ENCODE measurements at places on chromosomes 6 and 20.

DNA sequence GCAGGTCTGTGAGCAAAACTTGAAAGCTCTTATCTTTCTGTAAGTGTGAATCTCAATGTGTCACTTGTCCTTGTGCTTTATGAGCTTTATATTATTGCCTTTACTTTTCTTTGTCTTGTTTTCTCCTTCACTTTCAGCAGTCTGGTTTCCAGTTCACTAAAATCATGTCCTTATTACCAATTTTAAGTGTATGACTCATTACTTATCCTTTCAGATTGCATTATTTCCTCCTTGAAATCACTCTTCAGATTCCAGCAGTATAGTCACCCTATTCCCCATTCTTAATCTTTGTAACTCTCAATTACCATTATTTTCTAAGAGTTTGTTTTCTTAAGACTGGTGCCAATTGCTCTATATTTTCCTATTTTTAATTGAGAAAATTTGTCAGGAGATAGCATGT, 117.4 kb upstream of the GRIK2 start:
- DNase-seq, result no peak

- DNase-seq, result no peak
Measured at GRCh38 chr20:64080013-64080812, at the start of gene OPRL1. TSS of gene OPRL1 (plus strand) at chr20:64080082. CDS start at chr20:64092721, 12,639 bp downstream.

GRCh38 chr20:46350201-46350985, 42.1 kb upstream of the CDH22 start:
- no peak for DNase-seq

DNA sequence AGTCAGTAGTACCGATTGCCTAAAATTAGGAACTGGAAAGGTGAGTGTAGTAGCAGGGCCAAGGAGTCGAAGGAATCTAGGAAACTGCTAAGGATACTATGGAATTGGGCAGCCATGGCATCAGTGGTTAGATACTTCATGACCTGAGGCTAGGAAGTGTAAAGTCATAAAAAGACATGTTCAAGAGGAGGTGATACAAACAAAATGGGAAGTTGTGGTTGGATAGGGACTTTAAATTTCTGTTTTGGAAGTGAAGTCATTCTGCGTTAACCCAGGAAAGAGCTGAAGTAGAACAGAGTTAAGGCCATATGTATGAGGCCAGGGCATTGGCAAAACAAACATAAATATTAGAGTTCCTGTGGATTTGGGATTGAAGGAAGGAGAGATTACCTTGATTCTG, 88.6 kb upstream of the TMEM181 start:
- no peak for DNase-seq

- no peak for DNase-seq
Measured at GRCh38 chr6:90442366-90442765, 144.5 kb downstream of the MAP3K7 start.

GRCh38 chr6:135129136-135129856, 51.8 kb upstream of the MYB start:
- no peak for DNase-seq

DNA sequence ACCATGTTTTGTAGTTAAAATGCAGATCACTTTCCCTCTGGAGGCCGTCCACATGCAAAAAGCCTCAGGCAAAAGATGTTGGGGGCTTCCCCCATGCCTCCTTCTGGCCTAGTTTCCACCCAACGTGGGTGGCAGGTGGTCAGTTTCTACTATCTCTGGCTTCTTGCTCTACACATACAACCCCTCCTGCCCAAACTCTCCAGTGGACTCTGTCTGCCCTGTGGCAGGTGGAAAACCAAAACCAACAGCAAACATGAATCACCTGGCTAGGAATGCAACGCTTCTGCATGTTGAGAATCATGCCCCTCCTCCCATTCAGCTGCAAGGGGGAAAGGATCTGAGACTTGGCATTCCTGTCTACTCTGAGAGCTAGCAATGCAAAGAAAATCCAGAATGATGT, 94.8 kb downstream of the MBOAT1 start:
- no peak for DNase-seq

DNA sequence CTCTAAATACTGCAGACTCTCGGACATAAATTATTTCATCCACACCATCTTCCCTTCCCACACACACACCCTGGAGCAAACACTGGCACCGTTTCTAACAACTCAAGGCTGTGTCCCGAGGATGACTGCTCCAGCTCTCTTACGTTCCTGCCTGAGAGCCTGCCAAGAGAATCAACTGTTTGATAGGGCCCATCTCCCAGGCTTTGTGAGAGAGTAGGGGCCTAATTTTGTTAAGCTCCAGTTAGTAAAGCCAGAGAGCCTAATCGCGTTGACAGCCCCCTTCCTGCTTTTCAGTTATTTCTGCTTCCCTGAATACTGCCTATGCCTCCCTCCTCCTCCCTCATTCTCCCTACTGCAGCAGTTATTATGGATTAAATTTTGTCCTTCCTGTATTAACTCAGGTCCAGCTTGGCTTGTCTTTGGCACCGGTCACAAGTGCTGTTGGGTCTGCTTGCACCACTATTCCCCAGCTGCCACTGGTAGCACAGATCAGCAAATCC, 118.1 kb upstream of the TMEM181 start:
- DNase-seq, result no peak

DNA sequence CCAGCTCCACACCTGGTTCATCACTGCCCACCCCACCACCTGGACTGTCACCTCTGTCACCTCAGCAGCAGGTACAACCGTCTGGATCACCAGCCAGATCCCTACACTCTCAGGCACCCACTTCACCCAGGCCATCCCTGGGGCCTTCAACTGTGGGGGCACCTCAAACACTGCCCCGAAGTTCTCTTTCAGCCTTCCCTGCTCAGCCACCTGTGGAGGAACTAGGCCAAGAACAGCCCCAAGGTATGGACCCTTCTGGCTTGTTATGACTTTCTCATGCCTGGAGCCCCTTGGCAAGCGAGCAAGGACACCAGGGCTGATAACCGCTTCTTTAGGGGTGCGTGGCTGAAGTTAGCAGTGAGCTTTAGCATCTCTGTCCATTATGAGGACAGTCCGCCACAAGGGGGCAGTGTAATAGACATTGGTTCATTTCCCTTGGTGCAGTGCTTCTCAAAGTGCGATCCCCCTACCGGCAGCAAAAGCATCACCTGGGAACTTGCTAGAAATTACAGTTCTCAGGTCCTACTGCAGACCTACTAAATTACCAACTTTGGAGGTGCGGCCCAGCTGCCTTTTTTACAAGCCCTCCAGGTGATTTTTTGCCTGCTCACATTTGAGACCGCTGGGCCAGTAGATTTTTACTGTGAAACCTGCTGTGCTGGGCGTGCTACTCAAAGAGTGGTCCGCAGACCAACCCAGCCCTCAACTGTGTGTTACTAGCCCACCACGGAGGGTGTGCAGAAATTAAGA, 32.5 kb downstream of the PNPLA1 start:
- peak; percentile 48 for DNase-seq

Data from hippocampal formation (tissue), 2 donors.